ENCODE measurements at places on chromosomes 2 and 18.

DNA sequence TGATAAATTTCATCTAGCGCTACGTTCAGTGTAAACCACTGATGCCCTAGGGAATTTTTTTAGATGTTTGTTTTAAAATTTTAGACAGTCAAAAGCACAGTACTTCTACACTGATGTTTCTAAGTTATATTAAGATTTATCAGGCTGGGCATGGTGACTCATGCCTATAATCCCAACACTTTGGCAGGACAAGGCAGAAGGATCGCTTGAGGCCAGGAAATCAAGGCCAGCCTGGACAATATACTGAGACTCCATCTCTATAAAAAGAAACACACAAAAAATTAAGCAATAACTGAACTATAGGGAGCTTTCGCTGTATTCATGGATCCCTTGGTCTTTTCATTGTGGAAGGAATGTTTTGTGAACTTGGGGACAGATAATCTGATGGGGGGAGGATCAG is 50.6 kb upstream of the MAPRE2 start:
- no peak for DNase-seq

DNA sequence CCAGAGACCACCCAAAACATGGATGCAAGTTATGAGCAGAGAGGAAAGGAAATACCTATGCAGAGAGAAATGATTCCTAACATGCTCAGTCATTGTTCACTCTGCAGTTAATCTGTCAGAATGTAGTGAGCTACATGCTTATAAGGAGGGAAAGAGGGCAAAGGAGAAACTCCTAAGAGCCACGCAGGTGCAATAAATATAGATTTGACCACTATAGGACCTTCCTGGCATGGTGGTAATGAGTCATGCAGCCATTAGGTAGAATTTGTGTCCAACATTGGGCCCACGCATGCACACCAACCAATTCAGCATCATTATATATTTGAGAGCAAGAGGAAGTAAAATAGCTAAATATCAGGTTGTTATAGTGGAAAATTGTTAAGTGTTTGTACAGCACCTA is 699.9 kb downstream of the DSC3 start:
- DNase-seq, result no peak

- peak; percentile 92 for DNase-seq
Observed at GRCh38 chr18:23225503-23225902, 90.2 kb downstream of the CABLES1 start.

- no peak for DNase-seq
Observed at GRCh38 chr18:69935319-69936190, 12.1 kb downstream of the CD226 start.

DNA sequence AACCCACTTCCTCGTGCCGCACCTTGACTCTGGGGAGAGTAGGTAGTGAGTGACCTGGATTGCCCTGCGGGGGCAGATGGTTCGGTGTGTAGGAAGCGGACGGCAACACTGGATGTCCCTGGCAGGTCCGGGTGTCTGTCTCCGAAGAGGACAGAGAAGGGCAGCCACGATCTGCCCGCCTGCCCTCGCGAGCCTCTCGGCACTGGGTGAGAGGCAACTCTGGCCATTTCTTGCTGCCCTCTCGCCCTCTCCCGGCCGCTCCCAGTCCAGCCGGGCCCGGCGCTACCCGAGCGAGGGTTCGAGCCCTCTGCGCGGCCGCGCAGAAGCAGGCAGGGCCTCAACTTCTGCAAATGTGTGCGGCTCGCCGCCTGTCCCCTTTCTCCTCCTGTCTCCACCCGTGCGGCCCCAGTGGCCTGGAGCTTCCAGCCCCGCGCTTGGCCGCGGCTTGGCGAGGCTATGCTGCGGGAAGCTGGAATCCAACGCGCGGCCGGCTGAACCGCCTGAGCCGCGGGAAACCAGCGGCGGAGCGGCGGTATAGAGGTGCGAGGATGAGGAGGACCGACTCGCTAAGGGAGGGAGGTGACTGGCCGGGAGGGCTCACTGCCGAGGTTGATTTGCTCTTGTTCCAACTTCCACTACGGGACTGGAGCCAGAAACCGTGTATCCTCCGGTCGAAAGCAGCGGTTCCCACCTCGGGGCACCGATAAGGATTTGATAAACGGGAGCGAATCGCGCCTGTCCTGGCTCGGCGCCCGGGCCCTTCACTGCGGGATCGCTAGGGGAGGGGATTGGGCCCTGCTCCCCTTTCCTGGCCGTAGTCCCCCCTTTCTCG is 1.5 kb downstream of the EPAS1 start:
- DNase-seq, result no peak

DNA sequence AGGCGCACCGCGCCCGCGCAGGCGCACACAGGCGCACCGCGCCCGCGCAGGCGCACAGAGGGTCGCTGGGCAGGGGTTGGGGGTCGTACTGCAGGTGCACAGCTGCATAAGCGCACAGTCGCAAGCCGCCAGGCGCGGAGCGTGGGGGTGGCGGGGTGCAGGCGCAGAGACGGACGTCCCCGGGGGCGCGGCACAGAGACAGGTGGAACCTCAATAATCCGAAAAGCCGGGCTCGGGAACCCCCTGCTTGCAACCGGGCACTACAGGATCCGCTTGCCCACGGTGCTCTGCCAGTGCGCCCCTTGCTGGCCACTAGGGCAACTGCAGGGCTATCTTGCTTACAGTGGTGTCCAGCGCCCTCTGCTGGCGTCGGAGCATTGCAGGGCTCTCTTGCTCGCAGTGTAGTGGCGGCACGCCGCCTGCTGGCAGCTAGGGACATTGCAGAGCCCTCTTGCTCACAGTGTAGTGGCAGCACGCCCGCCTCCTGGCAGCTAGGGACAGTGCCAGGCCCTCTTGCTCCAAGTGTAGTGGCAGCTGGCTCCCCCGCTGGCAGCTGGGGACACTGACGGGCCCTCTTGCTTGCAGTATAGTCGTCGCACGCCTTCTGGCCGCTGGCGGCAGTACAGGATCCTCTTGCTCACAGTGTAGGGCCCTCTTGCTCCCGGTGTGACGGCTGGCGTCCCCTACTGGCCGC is 34.9 kb downstream of the FAM110C start:
- DNase-seq, result no peak

DNA sequence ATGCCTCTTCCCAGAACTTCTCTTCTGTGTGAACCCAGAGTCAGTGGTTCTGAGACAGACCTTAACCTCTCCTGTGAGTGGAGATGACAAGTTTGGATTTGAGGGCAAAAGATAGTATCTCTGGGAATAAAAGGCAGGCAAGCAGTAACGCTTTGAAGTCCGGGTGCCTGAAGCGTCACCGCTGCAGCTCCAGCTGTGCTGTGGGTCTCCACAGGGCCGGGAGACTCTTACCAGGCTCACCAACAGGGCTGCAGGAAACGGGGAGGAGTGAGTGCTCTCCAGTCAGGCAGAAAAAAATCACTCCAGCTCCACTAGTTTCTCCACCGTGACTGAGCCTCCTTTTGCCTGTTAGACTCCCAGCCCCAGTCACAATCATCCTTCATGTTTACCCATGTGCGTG is 79.7 kb upstream of the MAP4K4 start:
- DNase-seq, result no peak

DNA sequence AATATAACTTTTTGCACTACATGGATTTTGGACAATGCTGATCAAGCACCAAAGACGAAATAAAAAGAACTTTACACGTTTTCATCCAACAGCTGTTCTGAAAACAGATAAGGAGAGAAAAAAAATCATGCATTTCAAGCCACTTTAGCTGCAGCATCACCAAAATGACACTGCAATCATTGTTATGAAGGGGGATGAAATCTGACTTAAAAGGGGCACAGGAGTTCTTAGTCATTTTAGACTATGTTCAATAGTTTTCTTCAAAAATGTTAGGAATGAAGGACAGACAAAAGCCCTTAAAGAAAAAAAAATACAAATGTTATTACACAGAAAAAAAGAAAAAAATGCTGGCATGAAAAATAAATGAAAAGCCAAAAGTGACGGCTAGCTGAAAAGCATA is 71.2 kb downstream of the CUL3 start:
- DNase-seq, result no peak

GRCh38 chr18:39039813-39040212 is 1474.2 kb upstream of the CELF4 start:
- DNase-seq, result no peak

GRCh38 chr2:115071534-115071933 is 629.1 kb downstream of the DPP10 start:
- DNase-seq, result no peak

- DNase-seq, result peak; percentile 52
Observed at GRCh38 chr2:48651158-48651790, 33.6 kb downstream of the GTF2A1L start.

GRCh38 chr18:58539659-58540380 is 89.1 kb downstream of the ALPK2 start:
- DNase-seq, result no peak

DNA sequence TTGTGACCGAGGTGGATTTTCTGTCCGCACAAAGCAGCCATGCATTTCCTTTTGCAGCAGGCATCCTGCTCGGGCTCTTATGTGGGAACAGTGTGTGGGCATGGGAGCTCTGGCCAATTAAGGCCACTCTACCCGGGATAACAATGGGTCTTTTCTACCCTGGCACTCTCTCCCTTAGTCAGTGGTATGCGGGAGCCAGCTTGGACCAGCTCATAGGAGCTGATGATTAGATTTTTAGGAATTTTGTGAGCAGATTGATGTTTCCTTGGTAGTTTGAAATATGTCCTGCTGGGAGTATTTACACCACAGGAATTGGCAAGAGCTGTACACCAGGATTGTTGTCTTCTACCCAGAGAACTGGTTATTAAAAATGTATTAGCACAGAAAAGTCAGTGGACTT is 89.3 kb downstream of the SPP2 start:
- no peak for DNase-seq

DNA sequence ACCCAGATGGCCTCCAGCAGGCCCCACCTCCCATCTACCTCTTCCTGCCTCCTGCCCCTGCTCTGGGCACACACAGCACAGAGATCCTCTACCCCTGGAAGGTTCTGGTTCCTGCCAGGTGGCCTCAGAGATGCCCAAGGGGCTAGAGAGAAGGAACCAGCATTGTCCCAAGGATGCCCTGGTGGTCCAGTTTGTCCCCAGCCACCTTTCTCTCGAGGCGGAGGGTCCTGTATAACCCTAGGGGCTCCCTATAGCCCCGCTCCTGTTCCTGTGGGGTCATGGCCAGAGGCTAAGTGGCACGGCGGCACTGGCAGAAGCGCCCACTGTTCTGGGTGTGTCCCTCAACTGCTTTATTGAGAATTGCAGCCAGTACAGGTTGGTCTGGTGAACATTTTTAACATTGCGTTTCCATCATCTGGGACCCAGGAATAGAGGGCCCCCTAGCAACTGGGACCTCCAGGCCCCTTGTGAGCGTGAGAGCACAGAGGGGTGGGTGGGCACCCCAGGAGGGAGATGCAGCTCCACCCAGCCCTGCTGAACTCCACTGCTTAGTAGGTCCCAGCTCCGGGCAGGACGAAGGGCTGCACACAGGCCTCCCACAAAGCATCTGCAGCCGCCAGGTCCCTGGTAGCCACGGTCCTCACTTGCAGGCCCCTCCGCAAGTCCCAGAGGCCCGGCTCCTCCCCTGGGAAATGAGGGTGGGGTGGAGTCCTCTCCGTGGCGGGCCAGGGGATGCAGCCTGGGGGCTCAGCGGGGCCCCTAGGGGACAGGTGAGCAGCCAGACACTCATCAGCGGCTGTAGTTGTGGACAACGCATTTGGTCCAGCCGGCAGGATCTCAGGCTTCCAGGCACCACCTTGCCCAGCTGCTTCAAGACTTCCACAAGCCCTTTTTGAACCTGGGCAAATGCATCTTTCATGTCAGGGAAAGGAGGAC is 33.1 kb downstream of the GPC1 start:
- DNase-seq, result no peak

Data from AG09319 (cell line).